Right ventricle myocardium superior (tissue), 1 donor: ENCODE measurements at places on chromosomes 3 and 15.

DNA sequence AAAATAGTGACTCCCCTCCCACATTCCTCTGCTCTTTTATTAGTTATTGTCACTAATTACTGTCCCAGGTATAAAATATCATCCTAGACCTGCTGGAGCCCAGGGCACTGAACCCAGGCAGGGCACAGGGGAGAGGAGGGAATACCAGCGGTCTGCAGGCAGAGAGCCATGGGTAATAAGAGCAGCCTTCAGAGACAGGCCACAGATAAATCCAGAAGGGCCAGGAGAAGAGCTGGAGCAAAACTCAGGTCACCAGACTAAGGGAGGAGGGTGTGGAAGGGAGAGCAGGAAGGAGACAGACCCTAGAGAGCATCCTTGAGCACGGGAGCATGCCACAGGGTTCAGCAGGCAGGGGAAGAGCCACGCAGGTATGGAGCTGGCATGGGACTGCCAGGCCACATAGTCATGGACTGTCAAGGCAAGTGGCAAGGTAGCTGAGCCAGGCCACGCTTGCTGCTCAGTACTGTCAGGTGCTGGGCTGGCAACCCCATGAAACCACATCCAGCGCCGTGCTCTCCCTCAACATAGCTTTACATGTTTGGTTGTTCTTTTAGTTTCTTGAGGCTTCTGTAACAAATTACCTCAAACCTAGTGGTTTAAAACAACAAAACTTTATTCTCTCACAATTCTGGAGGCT, 15.6 kb upstream of the CAPN3 start:
- no peak for DNase-seq

DNA sequence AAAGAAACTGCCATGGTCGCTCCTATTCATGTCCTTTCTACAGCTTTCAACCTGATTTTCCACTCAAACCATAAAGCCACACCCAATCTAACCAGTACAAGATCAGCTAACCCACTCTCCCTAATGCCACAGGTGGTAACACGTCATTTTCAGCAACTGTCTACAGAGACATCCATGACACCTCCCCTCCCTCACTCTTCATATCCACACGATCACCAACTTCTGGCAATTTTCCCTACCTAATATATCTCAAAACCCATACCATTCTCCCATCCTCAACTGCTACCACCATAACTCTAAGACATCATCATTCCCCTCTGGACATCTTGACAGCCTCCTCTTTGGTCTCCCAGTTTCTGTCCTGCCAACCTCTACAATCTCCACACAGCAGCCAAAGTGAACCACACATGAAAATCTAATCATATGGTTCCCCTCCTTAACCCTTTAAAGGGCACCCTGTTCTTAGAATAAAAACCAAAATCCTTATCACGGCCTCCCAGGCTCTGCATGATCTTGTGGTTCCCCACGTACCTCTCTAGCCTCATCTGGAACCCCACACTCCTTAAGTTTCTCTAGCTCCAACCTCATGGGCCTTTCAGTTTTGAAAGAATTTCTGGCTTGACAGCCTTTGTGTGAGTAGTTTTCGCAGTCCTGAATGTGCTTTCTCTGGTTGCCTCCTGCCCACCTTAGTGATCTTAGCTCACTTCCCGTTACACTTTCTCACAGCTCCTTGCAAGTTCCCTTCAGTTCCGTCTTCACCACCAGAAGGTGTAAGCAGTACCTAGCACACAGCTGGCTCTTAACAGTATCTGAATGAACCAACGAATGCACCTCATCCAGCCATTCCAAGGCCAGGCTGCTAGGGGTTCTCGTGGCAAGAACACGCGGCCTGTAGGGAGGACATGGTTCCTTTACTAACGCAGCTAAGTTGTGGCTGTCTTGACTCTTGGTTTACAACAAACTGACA, 33.4 kb downstream of the SPINK8 start:
- DNase-seq = no peak

GRCh38 chr15:44094781-44095180, 100.3 kb downstream of the FRMD5 start:
- DNase-seq = no peak

GRCh38 chr3:187186375-187186774, 10.9 kb upstream of the RTP1 start:
- no peak for DNase-seq

DNA sequence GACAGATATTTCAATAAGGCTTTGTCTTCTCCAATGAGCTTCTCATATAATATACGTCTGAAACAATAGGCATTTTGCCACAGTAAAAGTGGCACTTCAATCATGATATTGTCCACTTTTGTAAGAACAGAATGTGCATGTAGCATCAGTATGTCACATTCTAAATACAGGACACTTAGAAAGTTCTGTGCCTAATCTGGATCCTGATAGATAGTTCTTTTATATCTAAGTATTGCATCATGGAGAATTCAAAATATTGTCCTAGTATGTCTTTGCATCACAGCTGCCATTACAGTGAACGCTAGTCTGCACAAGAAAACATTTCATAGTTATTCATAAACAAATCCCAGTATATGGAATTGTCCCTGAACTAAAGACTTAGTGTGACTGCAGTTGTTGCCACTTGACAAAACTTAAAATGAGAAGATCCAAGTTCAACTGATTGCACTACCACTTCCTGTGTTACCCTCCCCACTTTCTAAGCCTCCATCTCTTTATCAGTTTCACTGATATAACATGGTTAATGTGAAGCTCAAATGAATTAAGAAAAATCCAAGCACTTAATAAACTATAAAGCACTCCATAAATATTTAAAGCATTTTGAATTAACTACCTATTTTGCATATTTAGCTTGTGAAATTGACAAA, 19.6 kb downstream of the LRRFIP2 start:
- DNase-seq = no peak

GRCh38 chr15:55858661-55859060, 115.7 kb upstream of the PRTG start:
- DNase-seq = no peak

DNA sequence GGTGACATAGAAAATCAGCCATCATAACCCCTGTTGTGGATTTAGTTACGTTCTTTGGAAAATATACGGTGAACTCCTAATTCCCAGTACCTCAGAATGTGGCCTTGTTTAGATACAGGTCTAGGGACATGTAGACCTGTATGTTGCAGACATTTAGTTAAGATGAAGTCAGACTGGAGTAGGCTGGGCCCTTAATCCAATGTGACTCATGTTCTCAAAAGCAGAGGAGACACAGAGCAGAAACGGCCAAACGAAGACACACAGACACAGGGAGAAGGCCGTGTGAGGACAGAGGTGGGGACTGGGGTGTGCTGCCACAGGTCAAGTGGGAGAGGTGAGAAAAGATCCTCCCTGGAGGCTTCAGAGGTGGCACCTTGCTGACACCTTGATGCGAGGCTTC, 119.0 kb upstream of the PROK2 start:
- no peak for DNase-seq

GRCh38 chr3:140165781-140166180, 230.8 kb downstream of the CLSTN2 start:
- no peak for DNase-seq

GRCh38 chr3:148150141-148150540, 547.6 kb upstream of the AGTR1 start:
- DNase-seq = no peak
